IMR-90 (cell line): ENCODE measurements at places on chromosomes 3 and 15. TPM values are rescaled to one million over a fixed set of nuclear protein-coding genes. Genes with fewer than 3 reads are reported as not detected.

GRCh38 chr3:131402391-131403039 lies 20.9 kb downstream of the NUDT16 start:
- H3K4me3 ChIP-seq: no peak overlapping the region
- peaks cover 6% of the 10 kb centered on the region; the same call in 1 of the 2 replicates for H3K4me1 ChIP-seq
- no peak overlapping the region for H3K27ac ChIP-seq
- H3K27me3 ChIP-seq: no peaks in the 10 kb centered on the region; the same call in none of the 2 replicates
- peak; percentile 48 for DNase-seq

GDPGP1 gene
- total RNA-seq: 3.9 and 4.1 TPM in 2 replicates

DNA sequence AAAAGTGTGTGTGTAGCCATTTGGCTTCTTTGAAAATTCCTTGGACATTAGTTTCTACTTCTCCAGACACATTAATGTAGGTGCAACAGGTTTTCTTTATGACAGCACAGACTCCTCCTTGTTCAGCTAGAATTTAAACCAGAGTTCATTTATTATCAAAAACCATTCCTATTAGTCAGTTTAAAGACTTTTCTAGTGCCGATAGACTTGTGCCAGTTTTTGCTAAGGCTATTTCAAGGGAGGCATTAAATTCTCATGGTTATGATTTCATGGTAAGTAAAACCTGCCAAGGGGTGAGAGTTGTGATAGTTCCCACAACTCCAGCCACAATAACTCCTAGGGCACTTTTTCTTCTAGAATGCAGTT lies 20.6 kb upstream of the SENP7 start:
- H3K27ac ChIP-seq: no peak overlapping the region
- DNase-seq: no peak
- peaks cover 2% of the 10 kb centered on the region; the same call in 1 of the 2 replicates for H3K27me3 ChIP-seq
- H3K4me3 ChIP-seq: no peak overlapping the region

DNA sequence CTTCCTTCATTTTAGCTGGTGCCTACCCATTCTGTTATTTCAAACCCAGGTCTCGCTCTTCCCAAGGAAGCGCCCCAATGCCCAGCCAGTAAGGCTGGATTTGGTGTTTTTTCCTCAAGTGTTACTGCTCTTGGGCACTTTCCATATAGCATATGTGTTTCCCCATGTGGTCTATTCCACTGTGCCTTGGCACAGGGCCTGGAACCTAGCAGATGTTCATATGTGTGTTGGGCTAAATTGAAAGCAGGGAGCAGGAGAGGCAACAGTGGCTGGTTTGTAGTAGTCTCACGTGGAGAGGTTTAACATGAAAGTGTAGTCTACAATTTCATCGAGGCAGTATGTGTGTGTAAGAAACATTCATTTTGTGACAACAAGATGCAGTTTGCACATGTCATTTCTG lies 48.2 kb upstream of the TEX264 start:
- H3K36me3 ChIP-seq: peaks cover 5% of the 10 kb centered on the region
- DNase-seq: peak; percentile 72
- H3K4me3 ChIP-seq: no peak overlapping the region
- peaks cover 20% of the 10 kb centered on the region for H3K4me1 ChIP-seq
- H3K27me3 ChIP-seq: no peaks in the 10 kb centered on the region

DNA sequence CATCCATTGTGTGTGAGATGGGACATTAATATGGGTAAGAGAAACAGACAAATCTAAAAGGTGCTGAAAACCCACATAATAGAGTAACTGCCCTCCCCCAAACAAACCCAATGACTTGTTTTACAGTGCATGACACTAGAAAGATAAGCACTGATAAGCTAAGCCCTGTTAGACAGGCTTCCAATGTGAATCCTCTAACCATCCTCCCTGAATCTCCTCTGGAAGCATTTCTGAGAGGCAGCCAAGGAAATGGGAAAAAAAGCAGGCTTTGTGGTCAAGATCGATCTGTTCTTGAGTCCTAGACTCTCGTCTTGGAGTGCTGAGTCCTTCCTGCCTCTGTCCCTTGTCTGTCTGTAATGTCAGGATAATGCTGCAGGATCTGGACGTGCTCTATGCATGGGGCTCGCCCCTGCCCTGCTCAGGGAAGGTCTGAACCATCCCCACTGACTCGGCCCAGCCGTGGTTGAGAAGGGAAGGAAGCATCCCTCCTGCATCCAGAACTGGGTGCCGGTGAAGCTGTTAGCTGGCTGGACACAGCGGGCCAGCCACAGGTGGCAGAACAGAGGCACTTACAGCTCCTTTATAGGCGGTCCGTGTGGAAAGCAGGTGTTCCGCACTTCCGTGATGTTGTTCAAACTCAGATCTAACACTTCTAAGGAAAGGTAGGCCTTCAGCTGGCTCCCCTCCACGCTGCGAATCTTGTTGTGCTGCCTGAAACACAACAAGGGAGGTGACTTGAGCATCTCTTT lies 84.1 kb downstream of the LRIG1 start:
- H3K36me3 ChIP-seq: peaks cover 25% of the 10 kb centered on the region
- no peak overlapping the region for H3K27ac ChIP-seq
- DNase-seq: peak; percentile 59
- H3K27me3 ChIP-seq: no peaks in the 10 kb centered on the region

DNA sequence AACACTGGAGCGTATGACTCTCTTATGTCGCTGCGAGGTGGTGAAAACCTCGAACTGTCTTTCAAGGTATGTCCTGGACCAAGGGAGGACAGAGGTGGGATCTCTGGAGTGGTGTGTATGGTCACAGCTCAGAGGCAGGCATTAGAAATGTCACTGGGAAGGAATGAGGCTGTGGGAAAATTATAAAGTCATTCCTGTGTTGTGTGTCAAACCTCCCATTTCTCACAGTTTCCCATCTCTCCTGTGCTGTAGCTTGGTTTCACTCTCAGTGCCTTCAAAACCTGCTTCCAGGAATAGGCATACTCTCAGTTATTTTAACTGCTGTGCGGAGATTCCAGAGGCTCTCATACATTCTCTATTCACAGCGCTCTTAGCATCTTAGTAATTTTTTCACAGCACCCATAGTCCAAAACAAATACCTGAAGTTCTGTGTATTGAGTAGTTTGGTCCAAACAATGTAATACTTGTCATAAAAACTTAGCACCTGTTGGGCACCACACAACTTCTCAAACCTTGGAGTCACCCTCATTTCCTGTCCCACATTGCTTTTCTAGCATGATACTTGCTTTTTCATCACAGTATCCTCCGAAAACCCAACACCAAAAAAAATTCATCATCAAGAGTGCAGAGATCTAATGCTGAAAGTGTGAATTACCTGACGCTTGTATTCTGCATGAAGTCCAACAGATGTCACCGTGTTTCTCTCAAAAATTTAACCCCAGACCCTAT lies 36.9 kb downstream of the GALNT15 start:
- H3K36me3 ChIP-seq: peaks cover 35% of the 10 kb centered on the region
- no peaks in the 10 kb centered on the region for H3K27me3 ChIP-seq
- peak; percentile 19 for DNase-seq
- no peak overlapping the region for H3K27ac ChIP-seq

C2CD4A gene
- not detected in 2 replicates for total RNA-seq

DNA sequence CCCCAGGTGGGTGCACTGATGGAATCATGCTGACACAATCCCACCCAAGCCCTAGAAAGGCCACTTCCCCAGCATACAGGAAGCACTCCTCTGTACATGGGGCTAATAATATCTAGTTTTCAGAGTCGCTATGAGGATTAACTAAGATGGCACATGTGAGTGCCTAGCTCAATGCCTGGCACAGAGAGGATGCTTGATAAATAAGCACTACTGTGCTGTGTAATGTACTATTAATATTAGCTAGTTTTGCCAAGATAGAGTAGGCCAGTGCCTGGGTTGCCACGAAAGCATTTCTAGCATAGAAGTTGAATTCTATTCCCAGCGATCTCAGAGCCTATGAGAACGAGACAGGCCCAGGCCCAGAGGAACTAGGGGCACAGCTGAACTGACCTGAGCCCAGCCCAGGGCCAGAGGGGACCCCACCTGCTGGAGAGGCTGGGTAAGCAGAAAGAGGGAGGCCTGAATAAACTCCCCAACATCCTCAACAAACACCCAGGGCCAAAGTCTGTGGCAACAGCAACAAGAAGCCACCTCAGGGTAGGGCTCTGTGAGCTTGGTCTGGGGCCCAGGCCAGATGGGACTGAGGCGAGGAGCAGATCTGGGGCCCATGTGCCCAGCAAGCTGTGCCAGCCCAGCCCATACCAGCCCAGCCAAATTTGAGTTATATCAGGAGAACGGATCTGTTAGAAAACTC lies 7.6 kb upstream of the SEMA7A start:
- no peak for DNase-seq
- H3K36me3 ChIP-seq: peaks cover 14% of the 10 kb centered on the region
- H3K4me1 ChIP-seq: peaks cover 8% of the 10 kb centered on the region

SUSD5 gene
- 2.9 and 3.9 TPM in 2 replicates for total RNA-seq
